Liver (tissue), 10 donors: ENCODE measurements at places on chromosomes 6 and 20.

DNA sequence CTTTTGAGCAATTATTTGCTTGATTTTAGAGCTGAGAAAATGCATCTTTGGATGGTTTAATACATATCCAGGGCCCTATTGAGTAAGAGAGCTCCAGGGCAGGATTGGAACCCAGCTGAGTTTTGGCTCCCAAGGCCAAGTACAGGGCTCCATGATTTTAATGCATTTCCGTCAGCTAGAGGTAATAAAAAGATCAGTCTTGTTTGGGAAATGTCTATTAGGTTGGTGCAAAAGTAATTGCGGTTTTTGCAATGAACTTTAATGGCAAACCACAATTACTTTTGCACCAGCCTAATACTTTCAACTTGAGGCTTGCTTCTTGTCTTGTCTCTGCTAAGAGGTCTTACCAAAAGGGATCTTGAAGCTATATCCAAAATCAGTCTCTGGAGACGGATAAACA is 29.4 kb upstream of the CDH4 start:
- no peak for DNase-seq

DNA sequence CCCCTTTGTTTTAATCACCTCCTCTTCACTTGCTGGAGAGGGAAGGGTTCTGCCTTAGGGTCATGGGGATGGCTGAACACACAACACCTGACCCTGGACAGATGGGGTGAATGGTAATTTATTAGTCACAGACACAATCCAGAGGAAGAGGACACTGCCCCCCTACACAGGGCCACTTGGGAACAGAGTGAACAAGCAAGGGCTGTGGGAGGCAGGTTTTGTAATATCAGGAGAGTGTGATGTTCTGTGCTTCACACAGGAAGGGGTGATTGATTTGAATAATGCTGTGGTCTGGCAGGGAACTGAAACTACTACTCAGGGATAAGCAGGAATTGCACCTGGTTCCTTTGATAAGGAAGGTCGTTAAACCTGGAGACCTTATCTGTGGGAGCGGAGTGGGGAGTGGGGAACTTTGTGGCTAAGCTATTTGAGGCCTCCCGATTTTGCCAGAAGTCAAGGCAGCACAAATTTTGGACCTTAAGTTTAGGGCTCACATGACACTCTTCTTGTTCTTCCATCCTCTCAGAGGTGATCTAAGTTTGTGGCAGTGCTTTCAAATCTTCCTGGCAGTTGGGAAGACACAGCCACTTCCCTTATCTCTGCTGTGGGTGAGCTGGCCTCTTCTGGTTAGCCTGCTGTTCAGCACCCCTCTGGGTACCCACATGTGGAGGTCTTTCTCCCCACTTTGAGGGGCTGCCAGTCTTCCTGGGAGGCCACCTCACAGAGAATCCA is 77.8 kb downstream of the CD164 start:
- no peak for DNase-seq

GRCh38 chr20:24668384-24668702 is 198.9 kb downstream of the SYNDIG1 start:
- no peak for DNase-seq

- no peak for DNase-seq
These were observed 406.3 kb upstream of the RGS17 start for GRCh38 chr6:153537422-153537821.

- peak; percentile 70 for DNase-seq
These were observed 72.8 kb downstream of the MDGA1 start for GRCh38 chr6:37624606-37625574.

- DNase-seq, result no peak
These were observed 29.2 kb downstream of the YTHDF1 start for GRCh38 chr20:63186528-63187316.

DNA sequence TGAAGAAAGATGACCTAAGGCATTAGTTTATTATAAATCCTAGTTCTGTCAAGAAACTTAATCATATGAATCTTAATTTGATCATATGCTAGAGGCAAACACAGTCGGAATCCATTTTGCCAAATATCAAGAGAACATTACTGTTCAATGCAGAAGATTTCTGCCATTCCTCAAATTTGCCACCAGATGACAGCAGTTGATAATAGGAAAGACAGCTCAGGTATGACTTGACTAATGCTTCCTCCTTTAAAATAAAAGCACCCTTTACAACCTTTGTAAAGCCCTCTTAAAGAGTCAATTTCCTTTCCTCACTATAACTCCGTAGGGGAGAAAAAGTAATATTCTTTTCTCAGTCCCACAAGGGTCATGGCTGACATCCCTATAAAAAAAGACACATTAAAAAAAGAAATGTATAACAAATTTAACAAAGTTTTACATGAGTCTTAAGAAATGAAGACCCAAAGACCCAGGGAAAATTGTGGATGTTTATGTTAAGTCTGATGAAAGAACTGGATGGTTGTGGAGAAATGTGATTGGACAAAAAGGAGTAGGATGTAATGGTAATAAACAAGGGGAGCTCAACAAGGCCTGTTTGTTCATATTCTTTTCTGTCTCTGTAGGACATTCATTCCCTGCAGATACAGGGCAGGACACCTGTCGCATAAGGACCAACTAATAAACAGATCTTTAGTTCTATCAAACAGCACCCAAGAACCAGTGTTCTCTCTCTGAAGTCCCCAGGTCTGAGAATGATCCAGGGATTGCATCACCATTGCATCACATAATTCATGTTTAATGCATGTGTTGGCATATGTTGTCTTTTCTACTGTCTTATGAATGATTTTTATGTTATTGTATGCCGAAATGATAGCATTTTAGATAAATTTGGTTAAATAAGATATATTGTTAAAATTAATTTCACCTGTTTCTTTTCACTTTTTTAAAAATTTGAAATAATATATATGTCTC is 23.0 kb upstream of the IL17A start:
- DNase-seq, result no peak

DNA sequence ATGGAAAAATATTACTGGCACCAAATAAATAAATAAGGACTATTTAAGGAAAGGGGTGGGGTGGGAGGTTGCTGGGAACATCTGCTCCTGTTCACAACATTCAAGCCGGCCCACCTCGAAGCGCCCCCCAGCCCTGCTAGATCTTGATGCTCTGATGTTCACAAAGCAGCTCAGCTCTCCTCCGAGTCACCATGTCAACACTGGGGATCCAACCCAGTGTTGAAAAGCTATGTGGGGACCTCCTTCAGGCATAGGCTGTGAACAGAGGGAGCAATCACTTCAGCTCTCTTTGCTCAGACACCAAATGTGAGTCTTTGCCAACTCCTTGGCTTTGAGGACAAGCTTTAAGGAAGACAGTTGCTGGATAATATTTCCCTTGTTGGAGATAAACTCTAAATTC is 176.8 kb upstream of the NT5E start:
- no peak for DNase-seq

DNA sequence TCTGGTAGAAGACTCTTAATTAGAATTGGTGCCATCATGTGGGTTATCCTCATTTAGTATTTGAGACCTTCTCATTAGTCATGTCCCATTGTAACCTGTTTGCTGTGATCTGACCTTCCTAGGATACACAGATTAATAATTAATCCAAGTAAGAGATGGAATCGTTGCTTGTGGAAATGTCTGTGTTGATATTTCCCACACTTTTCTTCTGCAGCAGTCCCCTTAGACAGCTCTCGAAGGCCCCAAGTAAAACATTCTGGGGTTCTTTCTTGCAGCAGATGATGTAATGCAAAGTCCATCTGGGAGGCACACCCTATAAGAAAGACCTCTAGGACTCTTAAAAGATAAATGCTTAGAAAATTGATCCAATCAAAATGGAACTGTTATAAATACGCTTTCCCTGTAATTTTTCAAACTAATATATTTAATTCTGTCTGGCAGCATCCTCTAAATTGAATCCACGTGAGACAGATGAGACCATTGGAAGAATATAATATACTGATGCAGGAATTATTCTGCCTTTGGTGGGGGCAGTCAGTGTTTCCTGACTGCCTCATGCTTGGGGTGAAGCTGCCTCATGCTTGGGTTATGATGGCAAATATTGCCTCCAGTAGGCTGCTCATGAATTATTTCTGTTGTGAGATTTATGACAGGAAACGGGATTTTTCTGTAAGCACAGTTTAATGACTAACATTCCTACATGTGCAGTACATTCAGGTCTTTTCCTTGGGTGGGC is 54.5 kb upstream of the ARMC2 start:
- DNase-seq, result no peak

- DNase-seq, result no peak
These were observed 868 bp downstream of the CYB5R4 start for GRCh38 chr6:83860359-83860755.

- DNase-seq, result no peak
These were observed 392.4 kb upstream of the SOX4 start for GRCh38 chr6:21201187-21201586.

DNA sequence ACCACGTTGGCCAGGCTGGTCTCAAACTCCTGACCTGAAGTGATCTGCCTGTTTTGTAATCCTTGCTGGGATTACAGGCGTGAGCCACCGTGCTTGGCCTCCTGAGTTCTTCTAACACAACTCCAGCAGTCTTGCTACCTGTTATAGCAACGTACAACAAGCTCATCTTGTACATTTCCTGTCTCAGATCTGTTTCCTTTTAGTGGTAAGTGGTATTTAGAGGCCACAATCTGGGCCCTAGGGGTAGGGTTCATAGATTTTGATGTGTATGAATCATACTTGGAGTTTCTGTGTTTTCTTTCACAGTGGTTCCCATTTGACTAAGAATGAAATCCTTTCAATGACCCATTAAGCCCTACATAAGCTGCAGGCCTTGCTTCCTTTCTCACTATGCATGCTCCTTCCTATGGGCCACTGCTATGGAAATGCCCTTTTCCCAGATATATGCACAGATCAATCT is 27.1 kb upstream of the SYNCRIP start:
- DNase-seq, result no peak

GRCh38 chr6:129184324-129184723 is 301.4 kb downstream of the LAMA2 start:
- no peak for DNase-seq

GRCh38 chr6:122712093-122712447 is 67.4 kb upstream of the FABP7 start:
- no peak for DNase-seq

GRCh38 chr6:46972531-46972930 is 50.8 kb upstream of the ADGRF5 start:
- no peak for DNase-seq

DNA sequence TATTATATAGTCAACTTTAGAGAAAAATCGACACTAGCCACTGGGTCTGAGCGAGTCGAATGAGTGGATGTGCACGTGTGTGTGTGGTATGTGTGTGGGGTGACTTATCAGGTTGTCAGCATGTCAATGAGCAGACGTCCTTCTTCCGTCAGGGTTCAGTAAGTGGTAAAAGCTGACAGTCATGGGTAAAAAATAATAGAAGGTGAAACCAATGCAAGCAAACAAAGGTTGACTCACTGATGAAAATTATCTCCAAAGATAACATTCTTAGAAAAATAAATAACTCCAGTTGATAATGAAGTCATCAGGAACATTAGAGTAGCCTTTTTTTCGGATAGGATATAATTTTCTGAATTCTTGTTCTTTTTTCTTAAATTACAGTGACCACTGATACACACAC is 243.8 kb upstream of the FOXQ1 start:
- DNase-seq, result no peak

DNA sequence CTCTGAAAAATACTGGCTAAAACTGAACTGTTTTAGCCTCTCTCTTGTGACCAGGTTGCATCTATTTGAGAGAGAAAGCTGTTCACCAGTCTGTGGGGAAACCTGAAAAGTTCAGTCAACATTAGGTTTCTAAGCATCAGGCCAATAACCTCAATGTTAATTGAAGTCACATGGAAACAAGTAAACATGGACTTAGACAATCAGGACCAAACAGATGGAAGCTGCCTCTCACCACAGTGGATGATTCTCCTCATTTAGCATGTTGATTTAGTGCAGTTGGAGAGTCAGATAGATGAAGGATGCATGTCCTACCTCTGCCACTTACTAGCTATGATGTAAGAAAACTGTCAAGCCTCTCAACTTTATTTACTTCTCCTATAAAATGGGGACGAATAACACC is 18.2 kb downstream of the SCGN start:
- DNase-seq, result no peak

DNA sequence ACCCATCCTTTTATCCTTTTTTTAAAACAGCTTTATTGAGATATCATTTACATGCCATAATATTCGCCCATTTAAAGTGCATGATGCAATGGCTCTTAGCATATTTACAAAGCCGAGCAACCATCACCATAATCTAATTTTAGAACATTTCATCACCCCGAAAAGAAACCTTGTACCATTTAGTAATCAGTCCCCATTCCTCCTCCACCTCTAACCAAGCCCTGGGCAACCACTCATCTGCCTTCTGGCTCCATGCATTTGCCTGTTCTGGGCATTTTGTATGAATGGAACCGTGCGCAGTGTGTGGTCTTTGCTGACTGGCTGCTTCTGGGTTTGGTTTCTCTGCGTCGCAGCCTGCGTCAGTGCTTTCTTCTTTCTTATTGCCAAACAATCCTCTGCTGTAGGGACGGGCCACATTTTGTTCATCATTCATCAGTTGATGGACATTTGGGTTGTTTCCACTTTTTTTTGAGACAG is 10.2 kb upstream of the EEF1A2 start:
- DNase-seq, result no peak

DNA sequence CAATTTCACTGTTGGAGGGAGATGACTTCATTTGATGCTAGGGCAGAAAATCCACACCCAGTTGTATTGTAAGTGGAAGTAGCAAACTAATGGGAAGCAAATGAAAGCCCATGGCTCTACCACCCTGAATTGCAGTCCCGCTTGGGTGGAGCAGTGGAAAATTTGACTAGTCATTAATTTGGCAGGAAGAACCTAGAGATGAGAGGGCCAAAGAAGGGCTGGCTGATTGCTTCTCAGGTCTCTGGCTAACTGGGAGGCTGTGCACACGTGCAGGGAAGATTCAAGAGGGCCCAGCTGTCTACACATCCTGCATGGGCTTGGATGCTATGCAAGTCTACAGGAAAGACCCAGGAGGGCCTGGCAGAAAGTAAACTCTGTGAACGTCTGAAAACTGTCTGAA is 466.2 kb downstream of the TFAP2A start:
- DNase-seq, result no peak

- DNase-seq, result no peak
These were observed 7.2 kb upstream of the PLEKHG1 start for GRCh38 chr6:150592377-150592995.

GRCh38 chr20:20173254-20173653 is 120.9 kb downstream of the CFAP61 start:
- no peak for DNase-seq

GRCh38 chr6:83781506-83781905 is 71.7 kb upstream of the RIPPLY2 start:
- DNase-seq, result no peak

GRCh38 chr20:50517817-50518154 is 7.6 kb downstream of the PTPN1 start:
- DNase-seq, result no peak

- peak; percentile 66 for DNase-seq
These were observed 131.8 kb upstream of the PROKR2 start for GRCh38 chr20:5448449-5449118.

- no peak for DNase-seq
These were observed 249.5 kb downstream of the ADGRG6 start for GRCh38 chr6:142551274-142551811.

- DNase-seq, result no peak
These were observed 7.2 kb upstream of the THEMIS start for GRCh38 chr6:127907960-127908640.
